CD8-positive, alpha-beta memory T cell (primary cell): ENCODE measurements at places on chromosomes 6 and 20. TPM values are rescaled to one million over a fixed set of nuclear protein-coding genes. Genes with fewer than 3 reads are reported as not detected.

Gene ZFP57
- 9.2 TPM for total RNA-seq

Gene OGFR
- 47.9 TPM for total RNA-seq

- peaks cover 5% of the 10 kb centered on the region for H3K4me1 ChIP-seq
- no peak for DNase-seq
- H3K36me3 ChIP-seq: no peaks in the 10 kb centered on the region
- H3K27ac ChIP-seq: no peak overlapping the region
These were observed 222.0 kb upstream of the SYNCRIP start for GRCh38 chr6:85864453-85865401.

DNA sequence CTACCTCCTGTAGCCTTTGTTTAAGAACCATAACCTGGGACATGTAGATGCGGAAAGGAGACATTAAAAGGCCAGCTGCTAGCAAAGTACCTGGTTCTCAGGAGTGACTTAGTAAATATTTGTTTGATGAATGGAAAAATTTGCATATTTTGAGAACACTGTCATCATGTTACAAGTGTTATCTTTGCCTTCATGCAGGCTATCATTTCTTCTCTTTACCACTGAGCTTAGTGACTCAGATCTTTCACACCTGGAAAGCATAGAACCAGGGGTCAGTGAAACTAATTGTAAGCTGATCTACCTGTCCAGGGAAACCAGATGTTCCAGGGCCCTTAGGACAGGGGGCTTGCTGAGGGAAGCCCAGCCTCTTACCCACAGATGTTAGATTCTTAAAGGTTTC lies 5.4 kb downstream of the ZFP57 start:
- H3K36me3 ChIP-seq: no peaks in the 10 kb centered on the region
- H3K4me3 ChIP-seq: no peak overlapping the region
- no peak for DNase-seq
- peaks cover 9% of the 10 kb centered on the region for H3K27me3 ChIP-seq
- H3K4me1 ChIP-seq: no peaks in the 10 kb centered on the region

DNA sequence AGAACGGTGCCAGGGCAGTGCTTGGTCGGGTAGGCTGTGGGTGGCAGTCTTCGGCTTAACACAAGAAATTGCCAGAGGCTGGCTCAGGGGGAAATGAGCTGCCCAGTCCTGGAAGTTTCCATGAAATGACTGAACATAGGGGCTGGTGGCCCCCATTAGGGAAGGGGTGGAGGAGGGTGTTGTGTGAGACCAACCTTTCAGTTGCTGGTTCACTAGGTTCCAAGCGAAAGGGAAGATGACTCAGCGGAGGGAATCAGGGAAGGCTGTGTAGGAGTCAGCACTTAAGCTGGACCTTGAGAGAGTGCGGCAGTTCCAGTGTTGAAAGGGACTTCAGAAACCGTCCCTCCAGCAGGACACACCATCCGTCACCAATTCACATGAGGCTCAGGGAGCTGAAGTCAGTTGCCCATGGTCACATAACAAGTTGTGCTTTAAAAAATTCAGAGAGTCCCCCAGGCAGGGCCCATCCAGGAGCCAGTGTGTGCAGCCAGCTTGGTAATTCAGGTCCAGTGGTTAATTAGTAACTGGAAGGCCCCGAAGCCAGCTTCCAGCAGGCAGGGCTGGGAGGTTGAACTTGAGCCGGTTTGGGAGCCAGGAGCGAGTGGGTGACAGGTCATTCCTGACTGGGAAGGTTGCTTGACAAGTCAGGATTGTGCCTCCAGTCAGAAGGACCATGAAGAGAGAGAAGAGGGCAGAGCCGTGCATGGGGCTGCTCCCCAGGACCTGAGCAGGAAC lies at the start of gene SGK2:
SGK2 (plus strand) TSS at position 616 of the 735 bp plus-strand sequence. CDS start 7,469 bp downstream, outside the sequence.
- H3K4me1 ChIP-seq: no peaks in the 10 kb centered on the region
- no peak within 1 kb of the TSS for H3K27ac ChIP-seq
- no peaks in the 10 kb centered on the region for H3K27me3 ChIP-seq
- no peaks in the 10 kb centered on the region for H3K36me3 ChIP-seq

- H3K4me1 ChIP-seq: no peaks in the 10 kb centered on the region
- no peaks in the 10 kb centered on the region for H3K27me3 ChIP-seq
- no peak for DNase-seq
- H3K36me3 ChIP-seq: no peaks in the 10 kb centered on the region
- H3K4me3 ChIP-seq: no peak overlapping the region
These were observed 253.7 kb upstream of the HSF2 start for GRCh38 chr6:122145741-122146240.
